ENCODE measurements at places on chromosomes 2 and 18.

DNA sequence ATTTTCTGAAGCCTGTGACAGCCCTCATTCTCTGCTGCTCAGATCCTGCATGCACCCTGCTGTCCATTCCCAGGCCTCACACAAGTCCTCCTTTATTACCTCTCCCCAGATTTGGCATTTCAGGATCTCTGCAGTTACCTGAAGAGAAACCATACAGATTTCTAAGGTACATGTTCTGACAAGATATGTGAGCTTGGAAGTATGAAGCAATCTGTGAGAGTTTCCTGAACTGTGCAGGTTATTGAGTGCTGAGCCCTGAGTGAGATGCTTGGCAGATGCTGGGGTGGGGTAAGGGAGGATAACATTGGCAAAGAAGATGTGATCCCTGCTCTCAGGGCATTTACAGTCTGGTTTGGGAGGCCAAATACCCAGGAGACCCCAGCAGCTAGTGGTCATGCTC lies 122.1 kb upstream of the STPG4 start:
- DNase-seq, result no peak

DNA sequence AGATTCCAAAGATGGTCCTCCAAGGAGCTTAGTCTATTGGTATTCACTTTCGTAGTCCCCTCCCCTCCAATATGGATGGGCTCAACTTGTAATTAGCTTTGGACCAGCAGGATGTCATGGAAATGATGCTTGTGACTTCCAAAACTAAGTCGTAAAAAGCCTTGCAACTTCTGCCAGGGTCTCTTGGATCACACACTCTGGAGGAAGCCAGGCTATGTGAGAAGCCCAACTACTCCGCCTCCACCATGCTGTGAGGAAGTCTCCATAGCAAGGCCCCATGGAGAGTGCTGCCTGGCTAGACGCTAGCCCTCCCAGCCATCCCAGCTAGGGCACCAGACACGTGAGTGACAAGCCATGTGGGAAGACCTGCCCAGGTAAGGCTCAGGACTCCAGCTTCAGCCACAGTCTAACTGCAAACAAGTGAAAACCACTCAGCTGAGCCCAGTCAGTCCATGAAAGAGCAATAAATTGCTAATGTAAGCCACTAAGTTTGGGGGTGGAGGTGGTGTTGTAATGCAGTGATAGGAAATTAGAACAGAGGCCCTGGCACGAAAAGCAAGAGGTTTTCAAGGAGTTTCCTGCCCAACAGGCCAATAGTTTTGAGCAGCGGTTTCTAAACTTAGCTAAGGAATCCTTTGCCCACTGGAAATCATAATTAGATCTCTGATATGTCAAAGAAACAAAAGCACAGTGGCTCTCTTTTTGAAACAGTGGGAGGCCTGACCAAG lies 77.5 kb upstream of the GLI2 start:
- no peak for DNase-seq

- no peak for DNase-seq
Measured at GRCh38 chr18:8688216-8688800, 17.0 kb upstream of the MTCL1 start.

- DNase-seq, result no peak
Measured at GRCh38 chr2:121289271-121289670, 4.3 kb upstream of the TFCP2L1 start.

- DNase-seq, result no peak
Measured at GRCh38 chr2:106827158-106827557, 58.8 kb downstream of the ST6GAL2 start.

GRCh38 chr2:67645280-67646138 lies 248.4 kb downstream of the ETAA1 start:
- no peak for DNase-seq

GRCh38 chr2:45721150-45721549 lies 69.7 kb downstream of the PRKCE start:
- DNase-seq, result no peak

DNA sequence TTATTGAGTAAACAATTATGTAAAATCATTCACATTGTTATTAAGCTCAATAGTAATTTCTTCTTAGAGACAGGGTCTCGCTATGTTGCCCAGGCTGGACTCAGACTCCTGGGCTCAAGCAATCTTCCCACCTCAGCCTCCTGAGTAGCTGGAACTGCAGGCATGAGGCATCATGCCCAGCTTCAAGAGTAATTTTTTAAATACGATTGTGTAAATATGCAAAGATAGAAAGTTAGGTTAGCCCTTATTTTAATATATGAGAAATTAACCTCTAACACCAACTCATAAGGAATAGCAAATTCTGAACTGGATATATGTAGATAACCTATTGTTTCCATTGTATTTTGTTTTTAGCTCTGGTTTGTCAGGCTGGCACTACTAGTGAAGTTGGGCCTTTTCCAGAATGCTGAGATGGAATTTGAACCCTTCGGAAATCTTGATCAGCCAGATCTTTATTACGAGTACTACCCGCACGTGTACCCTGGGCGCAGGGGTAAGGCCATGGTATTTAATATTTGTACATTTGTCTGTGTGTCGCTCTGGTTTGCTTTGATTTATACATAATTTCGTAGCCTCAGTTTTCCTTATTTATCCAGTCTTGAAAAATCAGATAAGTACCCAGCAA lies 44.8 kb downstream of the TRAPPC12 start:
- DNase-seq, result no peak

- no peak for DNase-seq
Measured at GRCh38 chr2:190838492-190838910, 42.1 kb upstream of the GLS start.

- no peak for DNase-seq
Measured at GRCh38 chr18:37666991-37667390, 101.4 kb upstream of the CELF4 start.

Measured in dermis microvascular lymphatic vessel endothelial cell (primary cell).